NAMALWA (cell line): ENCODE measurements at places on chromosomes 6 and 20.

DNA sequence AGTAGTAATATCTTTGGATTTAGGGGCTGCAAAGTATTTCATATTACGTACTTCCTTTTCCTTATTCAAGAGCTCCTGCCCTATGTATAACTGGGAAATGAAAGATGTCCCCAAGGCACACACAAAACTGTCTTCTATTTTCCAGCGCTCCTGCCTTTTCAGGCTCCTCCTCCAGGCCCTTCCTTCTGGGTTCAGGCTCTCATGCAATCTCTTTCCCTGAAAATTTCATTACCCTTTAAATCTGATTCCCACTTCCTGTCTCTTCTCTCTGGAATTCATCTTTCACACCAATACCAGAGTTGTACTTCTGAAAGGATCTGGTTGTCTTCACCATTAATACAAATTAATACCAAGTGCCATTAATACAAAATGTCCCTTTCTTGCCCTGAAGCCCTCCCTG lies 181.6 kb downstream of the UTRN start:
- no peak for DNase-seq

DNA sequence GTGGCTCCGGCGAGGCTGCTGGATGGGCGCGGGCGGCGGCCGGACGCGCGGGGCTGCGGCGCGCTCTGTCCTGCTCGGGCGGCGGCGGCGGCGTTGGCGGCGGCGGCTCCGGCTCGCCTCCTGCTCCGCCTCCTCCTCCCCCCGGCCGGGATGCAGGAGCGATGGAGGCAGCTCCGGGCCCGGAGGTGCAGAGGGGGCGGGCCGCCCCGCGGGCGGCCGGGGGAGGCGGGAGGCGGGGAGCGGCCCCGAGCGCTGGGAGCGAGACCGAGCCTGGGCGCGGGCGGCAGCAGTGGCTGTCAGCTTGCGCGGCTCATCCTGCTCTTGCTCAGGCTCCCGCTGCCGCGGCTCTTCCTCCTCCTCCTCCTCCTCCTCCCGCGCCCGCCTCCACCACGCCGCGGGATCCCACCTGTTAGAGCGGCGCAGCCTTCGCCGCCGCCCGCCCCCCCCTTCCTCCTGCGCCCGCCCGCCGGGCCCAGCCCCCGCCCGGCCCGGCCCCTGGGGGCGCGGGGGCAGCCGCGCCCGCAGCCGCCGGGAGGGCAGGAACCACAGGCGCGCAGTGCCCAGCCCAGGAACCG lies at the start of gene NOL4L:
Gene NOL4L (minus strand): TSS at position 323 of the 575 bp plus-strand sequence. CDS start 443 bp downstream, outside the sequence.
- no peak for DNase-seq

- DNase-seq = no peak
Observed at GRCh38 chr6:114762145-114762544, 419.3 kb upstream of the HS3ST5 start.

GRCh38 chr6:6975459-6976111 lies 132.2 kb upstream of the RREB1 start:
- no peak for DNase-seq

DNA sequence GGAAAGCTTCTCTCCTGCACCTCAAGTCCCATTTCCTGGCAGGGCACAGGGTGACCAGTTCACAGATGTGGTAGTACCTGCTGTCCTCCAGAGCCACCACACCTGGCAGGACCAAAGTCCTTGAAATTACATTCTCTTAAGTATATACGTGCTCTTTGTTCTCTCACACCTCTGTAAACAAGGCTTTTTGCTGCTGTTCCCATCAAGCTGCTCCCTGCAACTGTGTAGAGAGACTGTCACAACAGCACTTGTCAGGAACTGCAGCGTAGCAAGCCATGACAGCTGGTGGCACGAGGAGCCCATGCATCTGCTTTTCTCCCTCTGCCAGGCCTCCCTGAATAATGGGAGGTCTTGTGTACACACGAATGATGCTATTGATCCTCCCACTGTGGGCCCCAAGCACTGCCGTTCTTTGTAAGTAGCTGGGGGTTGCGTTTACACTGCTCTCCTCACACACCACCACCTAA lies 431.8 kb downstream of the CD83 start:
- peak; percentile 44 for DNase-seq

- DNase-seq = no peak
Observed at GRCh38 chr6:23532227-23532626, 593.8 kb upstream of the NRSN1 start.

DNA sequence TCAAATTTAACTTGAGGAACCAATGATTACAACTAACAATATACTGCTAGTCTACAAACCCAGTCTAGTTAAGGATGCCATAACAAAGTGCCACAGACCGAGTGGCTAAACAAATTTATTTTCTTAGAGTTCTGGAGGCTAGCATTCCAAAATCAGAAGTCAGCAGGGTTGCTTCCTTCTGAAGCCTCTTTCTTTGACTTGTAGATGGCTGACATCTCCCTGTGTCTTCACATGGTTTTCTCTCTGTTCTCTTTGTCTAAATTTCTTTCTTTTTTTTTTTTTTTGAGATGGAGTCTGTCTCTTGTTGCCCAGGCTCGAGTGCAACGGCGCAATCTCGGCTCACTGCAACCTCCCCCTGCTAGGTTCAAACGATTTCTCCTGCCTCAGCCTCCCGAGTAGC lies 56.1 kb downstream of the NCOA3 start:
- no peak for DNase-seq
